ENCODE measurements at places on chromosomes 13 and 19.

GRCh38 chr13:113305208-113305607 lies 8.2 kb downstream of the LAMP1 start:
- DNase-seq: no peak

DNA sequence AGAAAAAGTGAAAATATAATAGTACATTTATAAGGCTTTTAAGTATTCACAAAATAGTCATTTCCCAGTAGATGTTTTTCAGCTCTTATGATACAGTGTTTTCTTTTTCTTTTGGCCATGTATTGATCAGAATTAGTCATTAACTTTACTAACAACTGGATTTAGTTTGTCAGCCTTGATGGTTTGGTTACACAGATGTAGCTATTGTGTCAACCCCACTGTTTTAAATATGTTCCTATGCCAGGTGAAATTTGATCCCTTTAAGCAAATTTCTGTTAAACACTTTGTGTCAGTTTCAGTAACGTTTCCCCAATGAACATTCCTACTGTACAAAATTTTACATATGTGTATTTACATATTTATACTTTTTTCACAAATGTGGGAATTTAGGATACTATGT lies 261.5 kb upstream of the STARD13 start:
- no peak for DNase-seq

GRCh38 chr19:38597075-38597474 lies 20.7 kb downstream of the MAP4K1 start:
- no peak for DNase-seq

- DNase-seq: no peak
Measured at GRCh38 chr13:29761815-29762214, 88.6 kb downstream of the UBL3 start.

DNA sequence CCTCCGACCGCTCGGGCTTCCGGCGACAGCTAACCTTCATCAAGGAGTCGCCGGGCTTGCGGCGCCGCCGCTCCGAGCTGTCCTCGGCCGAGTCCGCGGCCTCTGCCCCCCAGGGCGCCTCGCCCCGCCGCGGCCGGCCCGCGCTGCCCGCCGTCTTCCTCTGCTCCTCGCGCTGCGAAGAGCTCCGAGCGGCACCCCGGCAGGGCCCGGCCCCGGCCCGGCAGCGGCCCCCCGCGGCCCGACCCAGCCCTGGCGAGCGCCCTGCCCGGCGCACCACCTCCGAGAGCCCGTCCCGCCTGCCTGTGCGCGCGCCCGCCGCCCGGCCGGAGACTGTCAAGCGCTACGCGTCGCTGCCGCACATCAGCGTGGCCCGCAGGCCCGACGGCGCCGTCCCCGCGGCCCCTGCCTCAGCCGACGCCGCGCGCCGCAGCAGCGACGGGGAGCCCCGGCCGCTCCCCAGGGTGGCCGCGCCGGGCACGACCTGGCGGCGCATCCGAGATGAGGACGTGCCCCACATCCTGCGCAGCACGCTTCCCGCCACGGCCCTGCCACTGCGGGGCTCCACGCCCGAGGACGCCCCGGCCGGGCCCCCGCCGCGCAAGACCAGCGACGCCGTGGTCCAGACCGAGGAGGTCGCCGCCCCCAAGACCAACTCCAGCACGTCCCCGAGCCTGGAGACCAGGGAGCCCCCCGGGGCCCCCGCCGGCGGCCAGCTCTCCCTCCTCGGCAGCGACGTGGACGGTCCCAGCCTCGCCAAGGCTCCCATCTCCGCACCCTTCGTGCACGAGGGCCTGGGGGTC lies 9.6 kb downstream of the C19orf25 start:
- DNase-seq: no peak

GRCh38 chr19:34173193-34173956 lies 1.1 kb downstream of the LSM14A start:
- no peak for DNase-seq

- no peak for DNase-seq
Measured at GRCh38 chr19:46080561-46080960, 39.8 kb upstream of the IGFL4 start.

DNA sequence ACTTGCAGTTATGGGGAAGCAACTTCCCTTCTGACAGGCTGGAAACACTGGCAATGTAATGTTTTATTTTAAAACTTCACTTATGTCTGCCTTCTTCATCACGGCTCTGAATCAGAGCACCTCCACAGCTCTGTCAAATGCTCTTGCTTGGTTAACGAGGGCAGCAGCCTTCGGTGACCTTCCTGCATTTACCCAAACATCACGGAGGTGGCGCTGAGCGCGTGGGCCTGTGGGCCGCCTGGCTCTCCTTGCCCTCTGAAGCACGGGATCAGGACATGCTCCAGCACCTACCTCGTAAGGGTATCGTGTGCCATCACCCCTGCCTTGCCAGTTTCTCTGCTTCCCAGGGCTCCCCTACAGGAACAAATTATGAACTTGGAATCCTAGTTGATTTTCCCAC lies 310.0 kb downstream of the TEX29 start:
- no peak for DNase-seq

DNA sequence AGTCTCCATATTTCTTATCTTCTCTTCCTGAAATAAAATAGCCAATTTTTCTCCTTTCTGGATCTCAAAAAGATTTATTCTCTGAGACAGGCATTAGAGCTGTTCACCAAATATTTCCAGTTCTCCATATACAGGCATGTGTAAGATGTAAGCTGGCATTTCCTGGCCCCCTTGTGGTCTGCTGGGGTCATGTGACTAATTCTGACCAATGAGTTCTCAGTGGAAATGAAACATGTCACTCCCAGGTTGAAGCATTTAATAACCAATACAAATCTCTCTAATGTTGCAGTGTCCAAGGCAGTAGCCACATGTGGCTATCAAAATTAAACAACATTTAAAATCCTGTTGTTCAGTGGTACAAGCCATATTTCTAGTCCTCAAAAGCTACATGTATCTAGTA lies 14.8 kb upstream of the CACNA1A start:
- no peak for DNase-seq

DNA sequence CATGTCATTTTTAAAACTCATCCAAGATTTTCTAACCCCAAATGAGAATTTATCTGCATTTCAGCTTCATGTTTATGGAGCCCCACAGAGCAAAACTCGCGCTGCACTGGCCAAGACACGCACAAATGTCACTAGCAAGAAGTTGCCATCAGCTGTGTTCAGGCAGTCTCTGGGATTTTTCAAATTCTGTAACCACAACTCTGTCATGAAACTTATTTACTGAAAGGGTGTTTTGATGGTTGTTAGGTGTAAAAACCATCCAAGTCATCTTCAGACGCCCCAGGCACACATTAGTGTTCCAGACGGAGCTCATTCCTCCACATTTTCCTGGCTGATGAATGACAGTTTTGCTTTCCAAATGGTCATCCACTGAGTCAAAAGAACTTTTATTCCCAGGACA lies 63.4 kb downstream of the SLC7A1 start:
- DNase-seq: no peak

- no peak for DNase-seq
Measured at GRCh38 chr13:98539666-98540065, 37.2 kb downstream of the STK24 start.

GRCh38 chr19:11843722-11844121 lies 4.8 kb upstream of the ZNF439 start:
- no peak for DNase-seq
